ENCODE measurements at places on chromosomes 2 and 18.
A peak's percentile ranks its signal among the peaks of the same experiment; 100 is the strongest.

DNA sequence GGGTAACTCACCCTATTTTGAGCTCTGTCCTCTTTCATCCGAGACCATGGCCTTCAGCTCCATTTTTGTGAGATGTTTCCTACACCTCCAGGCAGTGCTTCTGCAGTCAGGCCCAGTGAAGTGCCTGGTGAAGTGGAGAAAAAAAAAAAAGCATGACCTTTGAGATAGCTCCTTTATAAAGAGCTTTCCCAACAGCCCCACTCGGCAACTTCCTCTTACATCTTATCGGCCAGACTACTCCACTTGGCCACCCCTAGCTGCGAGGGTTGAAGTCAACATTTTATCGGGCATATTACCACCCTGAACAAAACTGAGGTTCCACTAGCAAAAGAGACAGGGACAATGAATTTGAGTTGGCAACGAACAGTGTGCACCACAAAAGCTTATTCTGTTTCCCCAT is 124.8 kb upstream of the RNF152 start:
- DNase-seq = peak; percentile 21

DNA sequence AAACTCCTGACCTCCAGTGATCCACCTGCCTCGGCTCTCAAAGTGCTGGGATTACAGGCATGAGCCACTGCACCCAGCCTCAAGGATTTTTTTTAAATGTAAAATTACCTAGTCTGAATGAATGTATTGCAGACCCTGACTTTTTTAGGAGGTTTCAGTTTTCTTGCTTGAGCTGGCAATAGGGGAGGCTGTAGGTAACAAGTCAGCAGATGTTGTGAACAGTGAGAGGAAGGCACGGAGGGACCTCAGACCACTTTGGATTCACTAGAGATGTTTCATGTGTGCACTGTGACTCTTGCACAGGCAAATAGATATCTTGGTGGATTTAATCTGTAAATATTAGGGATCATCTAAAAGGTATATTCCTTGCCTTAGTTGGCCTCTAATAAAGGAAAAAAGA is 6.4 kb downstream of the NDUFV2 start:
- no peak for DNase-seq

- peak; percentile 33 for DNase-seq
These were observed 4.9 kb upstream of the SIX2 start for GRCh38 chr2:45014016-45014702.

- DNase-seq = no peak
These were observed 1919.1 kb upstream of the PIK3C3 start for GRCh38 chr18:40035966-40036365.

- no peak for DNase-seq
These were observed 80.0 kb downstream of the TWIST2 start for GRCh38 chr2:238927746-238928519.

GRCh38 chr18:44541781-44542180 is 138.9 kb upstream of the SETBP1 start:
- DNase-seq = no peak

- DNase-seq = no peak
These were observed 129.9 kb downstream of the MTX2 start for GRCh38 chr2:176399074-176399598.

GRCh38 chr2:127220102-127220767 is at the start of gene CYP27C1:
Gene CYP27C1, minus strand, starts transcription at chr2:127220299. Its CDS starts 29 bp downstream, at chr2:127220270.
- no peak for DNase-seq

DNA sequence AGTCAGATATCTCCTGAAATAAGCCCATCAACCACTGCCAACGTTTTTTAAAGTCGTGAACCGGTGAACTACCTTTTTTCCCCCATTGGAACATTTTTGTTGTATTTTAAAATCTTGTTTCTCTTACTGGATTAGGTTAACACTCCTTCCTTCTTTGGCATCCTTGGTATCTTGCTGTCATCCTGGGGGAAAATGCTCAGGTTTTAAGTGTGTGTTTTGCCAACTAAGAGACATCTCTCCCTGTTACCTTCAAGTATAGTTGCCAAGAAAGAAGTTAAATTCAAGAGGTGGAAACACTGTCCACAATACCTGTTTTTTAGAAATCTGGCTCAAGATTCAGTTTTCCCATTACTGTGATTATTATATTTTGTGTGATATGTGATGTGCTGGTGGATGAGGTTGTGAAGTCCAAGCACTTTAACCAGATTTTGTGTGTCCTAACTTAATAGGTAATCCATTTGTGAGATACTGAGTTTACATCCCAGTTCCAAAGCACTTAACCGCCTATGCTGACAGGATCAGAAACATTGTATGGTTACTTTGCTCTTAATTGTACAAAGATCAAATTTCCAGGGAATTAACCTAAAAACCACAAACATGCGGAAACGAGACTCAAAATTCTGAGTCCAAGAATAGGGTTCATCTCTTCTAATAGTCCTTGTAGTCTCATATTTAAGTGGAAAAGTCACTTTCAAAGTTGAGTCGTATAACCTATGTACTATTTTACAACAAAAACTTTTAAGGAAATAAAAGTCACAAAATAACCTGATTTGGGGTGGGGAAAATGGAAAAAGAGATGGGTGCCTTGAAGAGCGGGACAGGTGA is 1.3 kb upstream of the SP3 start:
- no peak for DNase-seq

DNA sequence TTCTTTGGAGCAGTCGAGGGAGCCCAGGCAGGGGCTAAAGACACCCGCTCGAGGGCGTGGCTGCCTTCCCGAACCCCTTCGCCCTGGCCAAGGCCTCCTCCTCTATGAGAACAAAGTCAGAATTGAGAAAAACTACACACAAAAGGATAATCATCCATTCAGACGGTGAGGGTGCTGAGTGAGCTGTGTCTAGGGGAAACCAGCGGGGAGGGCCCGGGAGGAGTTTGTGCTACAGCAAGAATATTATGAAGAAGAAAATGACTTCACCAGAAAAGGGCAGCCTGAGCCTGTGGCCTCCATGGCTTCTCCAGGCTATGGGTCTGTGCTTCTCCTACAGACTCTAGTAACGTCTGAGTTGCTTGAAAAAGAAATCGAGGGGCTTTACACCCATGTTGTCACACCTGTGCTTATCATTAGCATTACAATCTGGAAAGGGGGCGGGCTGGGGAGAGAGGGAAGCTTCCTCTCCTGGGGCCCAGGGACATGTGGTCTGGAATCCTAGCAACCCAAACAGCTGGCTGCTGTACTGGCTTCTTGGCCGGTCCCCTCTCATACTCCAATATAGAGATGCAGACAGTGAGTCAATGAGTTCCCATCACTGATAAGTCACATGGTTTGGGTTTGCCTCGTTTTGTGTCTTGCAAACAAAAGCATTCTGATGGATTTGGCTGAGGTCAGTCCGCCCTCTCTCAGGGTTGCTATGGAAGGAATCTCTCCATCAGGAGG is 52.0 kb upstream of the ARL4C start:
- no peak for DNase-seq

- DNase-seq = no peak
These were observed 1232.3 kb upstream of the SLC39A10 start for GRCh38 chr2:194424683-194425209.

- no peak for DNase-seq
These were observed 273.8 kb upstream of the LYPD1 start for GRCh38 chr2:132943829-132944228.

GRCh38 chr2:241547781-241548450 is 10.6 kb upstream of the BOK start:
- no peak for DNase-seq

DNA sequence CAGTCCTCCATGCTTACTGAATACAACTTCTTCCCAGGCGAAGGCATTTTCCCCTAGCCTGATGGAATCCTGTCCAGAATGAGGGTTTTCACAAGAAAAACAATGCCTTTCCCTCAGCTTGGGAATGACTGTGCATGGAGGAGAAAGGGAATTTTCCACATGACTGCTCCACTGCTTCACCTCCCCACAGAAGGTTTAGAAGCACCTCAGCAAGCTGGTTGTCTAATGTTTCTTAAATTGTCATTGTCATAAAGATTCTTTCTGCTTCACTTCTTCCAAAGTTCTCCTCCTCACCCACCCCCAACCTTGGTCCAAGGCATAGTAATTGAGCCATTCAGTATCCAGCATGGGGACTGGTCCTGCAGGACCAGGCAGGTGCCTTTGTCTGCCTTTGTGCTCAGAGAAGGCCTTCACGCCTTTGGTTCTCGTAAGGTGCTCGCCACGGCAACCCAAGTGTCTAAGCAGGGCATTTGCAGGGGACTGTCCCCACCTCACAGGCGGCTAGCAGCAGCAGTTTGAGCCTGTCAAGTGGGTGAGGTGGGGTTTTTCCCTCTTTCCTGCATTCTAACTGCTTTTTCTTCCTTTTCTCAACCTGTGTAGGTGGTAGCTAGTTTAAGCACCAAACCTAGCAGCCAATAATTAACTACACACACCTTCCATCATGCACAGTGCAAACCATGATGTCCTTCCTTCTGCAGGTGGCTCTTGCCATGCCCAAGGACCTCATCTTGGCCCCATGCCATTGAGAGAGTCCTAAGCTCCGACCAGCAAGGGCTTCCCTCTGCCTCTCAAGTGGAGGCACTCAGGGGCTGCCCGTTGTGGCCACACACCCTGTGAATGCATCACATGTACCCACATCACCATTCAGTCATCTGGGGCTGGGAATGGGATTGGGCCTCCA is 65.7 kb upstream of the BCL2L11 start:
- DNase-seq = no peak

- DNase-seq = no peak
These were observed 323.5 kb upstream of the TANK start for GRCh38 chr2:160836755-160837154.

GRCh38 chr2:117851969-117852368 is 37.5 kb downstream of the DDX18 start:
- DNase-seq = no peak

- no peak for DNase-seq
These were observed 1.8 kb upstream of the CHAC2 start for GRCh38 chr2:53765767-53766166.

GRCh38 chr2:23584054-23584745 is 199.2 kb downstream of the KLHL29 start:
- no peak for DNase-seq

DNA sequence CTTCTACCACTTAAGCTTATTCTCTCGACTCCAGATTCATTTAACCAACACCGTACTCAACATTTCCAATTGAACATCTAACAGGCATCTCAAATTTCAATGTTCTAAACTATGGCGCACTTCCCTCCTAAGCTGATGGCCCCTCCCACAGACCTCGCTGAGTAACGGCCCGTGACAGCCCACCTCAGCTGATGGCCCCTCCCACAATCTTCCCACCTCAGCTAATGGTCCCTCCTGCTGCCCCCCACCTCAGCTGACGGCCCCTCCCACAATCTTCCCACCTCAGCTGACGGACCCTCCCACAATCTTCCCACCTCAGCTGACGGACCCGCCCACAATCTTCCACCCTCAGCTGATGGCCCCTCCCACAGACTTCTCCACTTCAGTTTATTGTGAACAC is 57.1 kb upstream of the TSPYL6 start:
- no peak for DNase-seq

GRCh38 chr2:69310111-69311023 is 76.7 kb downstream of the GFPT1 start:
- no peak for DNase-seq

- no peak for DNase-seq
These were observed 56.8 kb upstream of the MSH2 start for GRCh38 chr2:47346107-47346506.

- no peak for DNase-seq
These were observed 836.3 kb upstream of the ACVR2A start for GRCh38 chr2:147008481-147008880.

DNA sequence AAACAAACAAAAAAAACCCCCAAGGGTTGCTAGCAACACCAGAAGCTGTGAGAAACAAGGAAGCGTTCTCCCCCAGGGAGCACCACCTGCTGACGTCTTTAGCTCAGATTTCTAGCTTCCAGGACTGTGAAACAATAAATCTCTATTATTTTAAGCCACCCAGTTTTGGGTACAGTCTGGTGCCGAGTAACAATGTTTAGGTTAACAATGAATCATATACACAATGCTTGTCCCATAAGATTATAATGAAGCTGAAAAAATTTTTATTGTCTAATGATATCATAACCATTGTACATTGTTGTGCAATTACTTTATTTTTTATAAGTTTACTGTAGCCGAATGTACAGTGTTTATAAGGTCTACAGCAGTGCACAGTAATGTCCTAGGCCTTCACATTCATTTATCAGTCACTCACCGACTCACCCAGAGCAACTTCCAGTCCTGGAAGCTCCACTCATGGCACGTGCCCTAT is 72.1 kb upstream of the CAB39 start:
- DNase-seq = no peak

DNA sequence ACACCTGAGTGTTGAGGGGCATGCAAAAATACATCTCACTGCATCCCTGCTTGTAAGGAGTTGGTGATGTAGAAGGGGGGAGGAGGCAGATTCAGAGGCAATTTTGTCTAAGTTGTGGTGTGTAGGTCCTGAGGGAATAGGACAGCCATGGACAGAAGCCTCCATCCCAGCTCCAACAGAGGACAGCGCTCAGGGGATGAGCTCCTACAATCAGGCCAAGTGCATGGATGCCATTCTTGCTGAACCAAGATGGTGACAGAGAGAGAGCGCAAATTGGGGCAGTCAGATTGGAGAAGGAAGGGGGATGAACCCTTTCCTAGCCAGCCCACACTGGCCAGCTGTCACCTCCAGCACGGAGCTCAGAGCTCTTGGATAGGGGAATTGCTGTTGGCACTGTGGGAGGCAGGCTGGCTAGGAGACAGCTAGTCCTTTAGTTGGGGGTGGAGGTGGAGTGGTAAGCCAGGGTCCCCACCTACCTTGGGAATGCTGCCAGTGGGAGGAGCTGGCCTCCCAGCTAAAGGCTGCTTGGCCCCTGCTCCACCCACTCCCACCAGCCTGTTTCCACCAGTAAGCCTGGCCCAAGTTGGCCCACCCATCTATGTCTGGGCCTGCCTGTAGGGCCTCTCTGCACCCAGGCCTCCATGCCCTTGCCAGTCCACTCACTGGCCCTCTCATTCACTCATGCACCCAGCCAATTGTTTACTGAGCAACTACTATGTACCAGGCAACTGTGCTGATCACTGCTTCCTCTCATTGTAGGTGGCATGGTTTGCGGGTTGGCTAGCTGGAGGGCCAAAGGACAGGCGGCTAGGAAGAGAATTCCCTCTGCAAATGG is 2.5 kb upstream of the PER2 start:
- DNase-seq = no peak

GRCh38 chr2:2743164-2743571 is 412.1 kb upstream of the MYT1L start:
- DNase-seq = no peak

- DNase-seq = no peak
These were observed 88.7 kb upstream of the LCLAT1 start for GRCh38 chr2:30358351-30358750.

- no peak for DNase-seq
These were observed 379.4 kb downstream of the CDH2 start for GRCh38 chr18:27797484-27797883.

DNA sequence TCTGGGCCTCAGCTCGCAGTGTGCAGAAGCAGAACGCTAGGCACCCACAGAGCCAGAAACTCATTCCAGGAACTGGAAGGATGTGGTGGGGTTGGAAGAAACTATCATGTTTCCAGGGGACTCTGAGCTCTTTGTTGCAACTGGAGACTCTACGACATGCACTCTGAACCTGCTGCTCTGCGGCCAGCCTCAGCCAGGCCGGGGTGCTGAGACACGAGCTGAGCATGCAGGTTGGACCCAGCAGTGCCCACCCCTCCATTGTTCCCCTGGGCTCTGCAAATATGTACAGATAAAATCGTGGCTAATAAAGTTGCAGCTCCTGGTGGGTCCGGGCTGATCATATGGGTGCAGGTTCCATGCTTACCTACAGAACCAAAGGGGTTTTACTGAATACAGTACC is 37.6 kb upstream of the ARL4C start:
- DNase-seq = no peak

Data from inflammatory macrophage (primary cell).